CD4-positive, alpha-beta T cell treated with Interferon alpha-2 for 1 hour (primary cell): ENCODE measurements at places on chromosomes 2 and 18.

GRCh38 chr2:17455343-17455742, 62.9 kb downstream of the RAD51AP2 start:
- no peak for DNase-seq

GRCh38 chr2:127072396-127072795, 34.6 kb downstream of the BIN1 start:
- no peak for DNase-seq

DNA sequence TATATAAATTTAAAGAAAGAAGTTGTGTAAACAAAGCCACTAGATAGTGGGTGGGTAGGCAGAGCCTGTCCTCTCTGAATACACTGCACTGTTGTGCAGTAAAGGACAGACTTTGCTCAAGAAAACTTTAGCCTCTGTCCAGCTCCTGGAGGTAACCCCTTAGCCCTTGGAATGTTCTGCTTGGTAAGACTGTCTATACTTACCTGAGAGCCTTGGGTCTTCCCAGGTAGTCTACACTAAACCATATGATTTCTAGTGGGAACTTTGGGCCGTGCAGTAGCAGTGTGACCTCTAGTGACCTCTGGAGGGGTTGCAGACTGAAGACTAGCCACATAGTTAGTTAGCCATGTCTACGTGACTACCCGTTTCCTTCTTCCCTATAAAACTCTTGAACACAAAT, 678.3 kb upstream of the NRXN1 start:
- no peak for DNase-seq

GRCh38 chr2:168136392-168136977, 110.9 kb downstream of the STK39 start:
- no peak for DNase-seq

DNA sequence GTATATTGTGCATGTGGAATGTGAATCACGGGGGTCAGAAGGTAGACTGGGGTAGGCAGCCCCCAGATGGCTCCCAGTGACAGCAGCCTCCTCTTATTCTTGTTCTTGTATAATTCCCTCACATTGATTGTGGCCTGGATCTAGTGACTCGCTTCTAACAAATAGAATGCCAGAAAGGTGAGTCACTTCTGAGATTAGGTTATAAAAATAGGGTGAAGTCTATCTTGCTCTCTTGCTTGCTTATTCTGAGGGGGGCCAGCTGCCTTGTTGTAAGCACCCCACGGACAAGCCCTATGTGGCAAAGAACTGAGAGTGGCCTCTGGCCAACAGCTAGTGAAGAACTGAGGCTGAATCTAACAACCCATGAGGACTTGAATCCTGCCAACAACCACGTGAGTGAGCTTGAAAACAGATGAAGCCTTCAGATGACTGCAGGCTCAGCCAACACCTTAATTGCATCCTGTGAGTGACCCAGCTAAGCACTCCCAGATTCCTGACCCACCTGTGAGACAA, 15.6 kb upstream of the RMND5A start:
- no peak for DNase-seq

DNA sequence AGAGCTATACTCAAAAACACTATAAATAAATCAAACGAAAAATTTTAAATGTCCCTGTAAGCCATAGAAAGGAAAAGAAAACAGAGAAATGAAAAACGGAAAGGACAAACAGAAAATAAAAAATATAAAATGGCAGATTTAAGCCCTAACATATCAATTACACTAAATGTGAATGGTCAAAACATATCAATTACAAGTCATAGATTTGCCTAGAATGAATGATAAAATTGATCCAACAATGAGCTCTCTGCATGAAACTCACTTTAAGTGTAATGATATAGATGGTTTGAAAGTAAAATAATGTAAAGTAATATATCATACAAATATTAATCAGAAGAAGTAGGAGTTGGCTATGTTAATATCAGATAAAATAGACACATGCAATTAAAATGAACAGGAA, 54.2 kb upstream of the TCF4 start:
- DNase-seq, result no peak

- DNase-seq, result peak; percentile 83
These were observed at the start of gene STK39 for GRCh38 chr2:168247341-168248261. TSS of gene STK39 (minus strand) at chr2:168247595. CDS start at chr2:168247435, 160 bp downstream.

DNA sequence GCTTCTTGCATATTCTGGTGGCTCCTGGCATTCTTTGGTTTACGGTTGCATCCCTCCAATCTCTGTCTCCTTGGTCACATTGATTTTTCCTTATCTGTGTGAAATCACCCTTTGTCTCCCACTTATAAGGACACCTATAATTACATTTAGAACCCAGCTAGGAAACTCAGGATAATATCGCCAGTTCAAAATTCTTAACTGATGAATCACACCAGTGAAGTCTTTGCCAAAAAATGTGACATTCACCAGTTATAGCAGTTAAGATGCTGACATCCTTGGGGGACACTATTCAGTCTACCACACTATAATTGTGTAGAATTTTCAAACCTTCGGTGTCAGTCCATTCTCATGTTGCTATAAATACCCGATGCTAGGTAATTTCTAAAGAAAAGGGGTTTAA, 320.2 kb downstream of the TMX3 start:
- no peak for DNase-seq

- no peak for DNase-seq
These were observed 350.5 kb downstream of the CCDC85A start for GRCh38 chr2:56534321-56534720.

DNA sequence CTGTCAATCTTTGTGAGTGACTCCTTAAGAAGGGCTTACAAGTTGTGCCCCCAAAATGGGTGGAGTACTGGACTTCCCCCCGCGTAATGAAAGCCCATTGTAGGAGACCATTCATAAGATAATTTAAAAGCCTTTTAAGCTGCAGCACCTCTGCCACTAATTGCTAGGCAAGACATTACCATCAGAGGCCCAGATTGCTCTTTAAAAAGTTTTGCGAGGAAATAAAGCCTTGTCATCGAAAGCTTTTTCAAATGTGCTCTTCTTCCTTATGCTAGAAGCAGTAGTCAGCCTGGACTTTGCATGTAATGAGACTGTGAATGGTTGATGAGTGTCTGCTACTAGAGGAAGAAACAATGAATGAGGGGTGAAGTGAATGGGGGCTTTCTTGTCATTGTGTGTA, 345.3 kb upstream of the CDH2 start:
- no peak for DNase-seq

GRCh38 chr18:54357082-54357659, 487 bp downstream of the STARD6 start:
- DNase-seq, result no peak

DNA sequence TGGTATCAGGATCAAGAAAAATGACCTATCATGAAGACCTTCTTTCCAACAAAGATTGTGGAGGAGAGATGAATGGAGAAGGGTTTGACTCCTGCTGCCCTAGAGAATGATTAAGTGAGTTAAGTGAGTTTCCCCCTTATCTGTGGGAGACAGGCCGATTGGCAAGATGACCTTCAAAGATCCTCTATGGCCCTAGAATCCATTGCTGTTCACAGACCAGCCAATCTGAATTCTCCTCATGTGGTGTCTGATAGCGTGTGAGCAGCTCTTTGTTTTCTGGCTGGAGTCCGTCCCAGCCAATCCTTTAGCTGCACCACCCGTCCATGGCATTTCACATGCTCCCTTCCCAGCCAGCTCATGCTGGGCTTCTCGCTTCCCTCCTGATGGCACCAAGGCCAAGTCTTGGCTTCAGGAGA, 79.4 kb downstream of the MARCHF4 start:
- no peak for DNase-seq

- DNase-seq, result no peak
These were observed 199.8 kb downstream of the MYT1L start for GRCh38 chr2:2131075-2131789.

DNA sequence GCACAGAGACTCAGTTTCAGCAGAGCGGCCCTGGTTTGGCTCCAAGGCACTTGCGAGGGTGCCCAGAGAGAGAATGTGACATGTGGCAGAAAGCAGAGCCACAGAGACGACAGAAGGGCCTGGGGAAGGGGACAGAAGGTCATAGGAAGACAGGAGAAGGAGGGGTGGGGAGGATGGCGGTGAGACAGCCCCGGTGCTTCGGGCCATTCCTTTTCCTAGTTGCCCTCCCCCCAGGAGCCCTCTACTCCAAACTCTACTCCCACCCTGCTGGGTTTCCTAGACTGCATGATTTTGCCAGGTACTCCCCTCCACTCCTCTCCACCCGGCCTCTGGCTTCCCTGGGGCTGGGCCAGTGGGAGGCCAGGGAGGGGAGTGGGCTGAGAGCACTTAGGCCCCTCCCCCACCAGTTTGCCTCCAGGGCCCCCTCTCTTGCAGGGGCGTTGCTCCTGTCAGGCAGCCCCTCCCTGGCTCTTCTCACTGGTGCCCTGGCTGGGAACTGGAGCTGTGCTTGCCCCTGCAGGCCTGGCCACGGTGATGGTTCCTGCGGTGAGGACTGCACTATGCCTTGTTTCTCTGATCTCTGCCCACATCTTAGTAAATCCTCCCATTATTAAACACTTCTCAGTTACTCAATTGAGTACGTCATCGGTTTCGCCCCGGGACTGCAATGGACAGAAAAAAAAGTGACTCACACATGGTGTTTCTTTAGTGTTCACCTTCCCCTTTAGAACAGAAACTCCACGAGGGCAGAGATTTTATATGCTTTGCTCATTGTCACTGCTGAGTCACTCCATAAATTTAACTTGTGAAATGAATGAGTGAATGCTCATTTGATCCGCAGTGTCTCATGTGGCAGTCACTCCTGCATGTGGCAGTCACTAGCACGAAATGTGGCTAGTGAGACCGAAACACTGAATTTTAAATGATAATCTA, 58.7 kb upstream of the SP3 start:
- peak; percentile 22 for DNase-seq

- DNase-seq, result no peak
These were observed 177.4 kb upstream of the FN1 start for GRCh38 chr2:215613280-215613679.
